T-cell (primary cell): ENCODE measurements at places on chromosomes 3 and 15.

DNA sequence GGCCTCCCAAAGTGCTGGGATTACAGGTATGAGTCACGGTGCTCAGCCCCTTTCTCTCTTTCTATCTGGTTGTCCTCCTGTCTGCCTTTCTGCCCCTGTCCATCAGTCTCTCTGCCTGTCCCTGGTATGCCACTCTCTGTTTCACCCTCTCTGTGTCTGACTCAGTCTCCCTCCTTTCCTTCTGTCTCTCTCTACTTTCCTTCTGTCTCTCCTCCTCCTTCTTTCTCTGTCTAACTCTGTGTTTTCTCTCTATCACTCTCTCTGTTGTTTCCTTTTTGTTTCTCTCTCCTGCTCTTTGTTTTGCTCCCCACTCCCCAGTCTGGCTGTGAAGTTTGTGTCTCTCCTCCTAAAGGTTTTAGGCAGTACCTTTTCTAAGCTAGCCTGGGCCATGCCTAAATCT, 9.1 kb upstream of the STRA6 start:
- DNase-seq: no peak

GRCh38 chr3:183879243-183879642, 5.4 kb downstream of the PARL start:
- DNase-seq: no peak

- DNase-seq: no peak
These were observed 736.8 kb downstream of the MCTP2 start for GRCh38 chr15:94968133-94968532.

DNA sequence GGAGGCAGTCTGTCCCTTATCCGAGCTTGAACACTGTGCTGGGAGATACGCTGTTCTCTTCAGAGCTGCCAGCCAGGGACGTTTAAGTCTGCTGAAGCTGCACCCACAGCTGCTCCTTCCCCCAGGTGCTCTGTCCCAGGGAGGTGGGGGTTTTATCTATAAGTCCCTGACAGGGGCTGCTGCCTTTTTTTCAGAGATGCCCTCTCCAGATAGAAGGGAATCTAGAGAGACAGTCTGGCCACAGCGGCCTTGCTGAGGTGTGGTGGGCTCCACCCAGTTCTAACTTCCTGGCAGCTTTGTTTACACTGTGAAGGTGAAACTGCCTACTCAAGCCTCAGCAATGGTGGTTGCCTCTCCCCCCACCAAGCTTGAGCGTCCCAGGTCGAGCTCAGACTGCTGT, 319.9 kb upstream of the GRM7 start:
- no peak for DNase-seq

- no peak for DNase-seq
These were observed 75.3 kb downstream of the P2RY1 start for GRCh38 chr3:152910211-152910610.

- DNase-seq: no peak
These were observed 10.2 kb downstream of the WDR73 start for GRCh38 chr15:84643838-84644237.

DNA sequence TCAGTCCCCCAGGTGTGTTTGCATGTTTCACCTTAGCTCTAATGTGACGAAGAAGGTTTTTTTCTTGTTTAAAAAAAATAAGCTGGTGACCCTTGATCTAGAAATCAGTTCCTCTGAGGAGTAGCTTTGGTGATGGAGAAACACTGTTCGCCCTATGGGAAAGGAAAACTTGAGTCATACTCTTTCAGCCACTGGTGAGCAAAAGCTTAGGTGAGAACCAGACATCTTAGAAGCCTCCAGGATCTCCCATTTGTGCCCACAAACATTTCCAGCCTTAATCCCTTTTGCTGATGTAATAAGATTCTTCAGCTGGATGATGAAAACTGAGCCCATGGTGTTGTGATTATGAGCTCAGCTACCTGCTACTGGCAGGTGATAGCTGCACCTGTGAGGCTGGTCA, 37.8 kb downstream of the SLC27A2 start:
- DNase-seq: no peak
